ENCODE measurements at places on chromosomes 2 and 18.

GRCh38 chr2:149653831-149654445 lies 66.4 kb upstream of the MMADHC start:
- DNase-seq = no peak

- no peak for DNase-seq
These were observed 123.5 kb downstream of the LAMA3 start for GRCh38 chr18:23812546-23813440.

- DNase-seq = no peak
These were observed 69.1 kb upstream of the ZNF516 start for GRCh38 chr18:76564117-76564516.

GRCh38 chr2:133166031-133166430 lies 402.2 kb downstream of the NCKAP5 start:
- DNase-seq = peak; percentile 51
